ENCODE measurements at places on chromosomes 12 and 14.
A peak's percentile ranks its signal among the peaks of the same experiment; 100 is the strongest.

- no peak for DNase-seq
These were observed 206.8 kb upstream of the BCL2L14 start for GRCh38 chr12:11863988-11864387.

- DNase-seq, result no peak
These were observed 95.7 kb downstream of the SAMD4A start for GRCh38 chr14:54662491-54663133.

DNA sequence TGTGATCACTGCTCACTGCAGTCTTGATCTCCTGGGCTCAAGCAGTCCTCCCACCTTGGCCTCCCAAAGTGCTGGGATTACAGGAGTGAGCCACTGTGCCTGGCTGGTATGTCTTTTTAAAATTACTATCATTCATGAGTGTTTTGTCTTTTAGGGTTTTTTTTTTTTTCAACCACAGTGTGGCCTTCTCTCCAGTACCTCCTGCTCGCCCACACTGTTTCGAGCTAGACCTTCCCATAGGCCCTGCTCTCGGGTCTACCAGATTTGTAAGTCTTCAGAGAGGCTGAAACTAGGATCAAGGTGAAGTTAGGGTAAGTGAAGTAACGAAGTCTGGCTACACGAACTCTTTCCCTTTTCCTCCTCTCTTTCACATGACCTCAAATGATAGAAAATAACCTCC is 1.5 kb downstream of the BIN2 start:
- DNase-seq, result no peak

- DNase-seq, result no peak
These were observed 39.1 kb downstream of the GAS2L3 start for GRCh38 chr12:100612606-100613005.

GRCh38 chr12:953776-954175 is 4.3 kb upstream of the RAD52 start:
- no peak for DNase-seq

DNA sequence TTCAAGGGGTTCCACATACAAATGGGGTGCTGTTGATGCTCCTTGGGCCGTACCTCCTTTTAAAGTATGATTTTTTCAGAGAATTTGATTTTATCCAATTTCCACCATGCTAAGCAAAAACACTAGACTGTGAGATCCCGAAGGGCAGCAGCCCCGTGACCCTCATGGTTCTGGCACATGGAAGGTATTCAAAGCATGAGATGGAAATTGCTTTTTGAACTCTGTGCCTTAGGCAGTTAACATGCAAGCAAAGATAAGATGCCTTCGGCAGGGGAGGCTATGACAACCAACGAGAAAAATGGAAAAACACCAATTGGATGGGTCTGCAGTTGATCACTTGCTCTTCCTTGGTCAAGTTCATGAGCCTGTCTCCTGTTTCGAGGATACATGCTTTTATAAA is 120.8 kb upstream of the DIO3 start:
- DNase-seq, result no peak

GRCh38 chr14:24078146-24078545 is 6.8 kb downstream of the CPNE6 start:
- no peak for DNase-seq

GRCh38 chr14:30312214-30312613 is 246.7 kb upstream of the G2E3 start:
- no peak for DNase-seq

DNA sequence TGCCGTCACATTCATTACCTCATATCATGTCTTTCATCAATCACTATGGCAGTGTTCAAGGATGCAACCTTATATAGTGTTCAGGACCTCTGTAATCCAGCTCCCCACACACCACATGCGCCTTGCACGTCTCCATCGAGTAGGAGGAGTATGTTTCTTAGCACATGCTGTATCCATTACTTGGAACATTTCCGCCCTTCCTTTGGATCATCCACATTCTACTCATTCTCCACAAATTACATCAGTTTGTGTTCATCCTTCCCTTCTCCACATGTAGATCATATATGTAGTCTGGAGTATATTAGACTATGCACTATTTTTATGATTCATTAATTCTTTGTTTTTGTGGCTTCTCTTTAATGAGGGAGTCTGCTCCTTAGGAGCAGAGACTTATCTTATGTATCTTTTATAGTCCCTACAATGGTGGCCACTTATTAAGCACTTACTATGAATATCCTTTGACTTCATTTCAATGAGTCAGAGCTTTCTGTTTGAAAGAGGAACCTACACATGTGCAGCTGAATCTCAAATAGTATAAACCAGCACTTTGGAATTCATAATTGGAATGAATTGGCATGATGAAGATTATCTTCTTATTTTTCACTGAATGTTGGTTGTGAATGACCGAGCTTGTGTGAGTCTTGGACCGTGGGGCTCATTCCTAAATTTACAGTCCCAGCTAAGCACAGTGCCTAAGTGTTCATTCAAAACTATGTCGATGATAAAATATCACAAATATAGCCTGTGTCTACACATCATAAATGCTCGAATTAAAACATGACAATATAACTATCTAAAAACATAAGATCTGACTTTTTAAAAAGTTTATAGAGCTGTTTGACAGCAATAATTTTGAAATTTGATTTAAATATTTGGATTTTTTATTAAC is 30.2 kb upstream of the NPAS3 start:
- DNase-seq, result no peak

GRCh38 chr12:76020731-76021672 is 10.6 kb downstream of the PHLDA1 start:
- DNase-seq, result peak; percentile 45

GRCh38 chr14:100804558-100805309 is 21.2 kb upstream of the MEG3 start:
- no peak for DNase-seq

- DNase-seq, result no peak
These were observed 272 bp downstream of the HECTD1 start for GRCh38 chr14:31207287-31207754.

DNA sequence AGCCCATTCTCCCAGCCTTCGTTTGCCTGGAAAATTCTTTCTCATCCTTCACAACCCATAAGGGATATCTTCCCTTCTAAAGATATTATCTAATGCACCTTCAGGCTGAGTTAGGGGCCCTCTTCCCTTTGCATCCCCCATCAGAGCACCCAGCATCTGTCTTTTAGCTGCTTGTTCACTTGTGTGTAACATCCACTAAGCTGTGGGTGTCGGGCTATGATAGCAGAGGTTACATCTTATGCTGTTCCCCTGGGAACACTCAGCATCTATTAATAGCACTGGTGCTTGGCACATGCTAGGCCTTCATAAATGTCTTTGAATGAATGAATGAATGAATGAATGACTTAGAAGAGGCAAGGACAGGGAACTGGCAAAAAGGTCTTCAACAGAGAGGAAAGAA is 131.8 kb downstream of the NUAK1 start:
- DNase-seq, result no peak

DNA sequence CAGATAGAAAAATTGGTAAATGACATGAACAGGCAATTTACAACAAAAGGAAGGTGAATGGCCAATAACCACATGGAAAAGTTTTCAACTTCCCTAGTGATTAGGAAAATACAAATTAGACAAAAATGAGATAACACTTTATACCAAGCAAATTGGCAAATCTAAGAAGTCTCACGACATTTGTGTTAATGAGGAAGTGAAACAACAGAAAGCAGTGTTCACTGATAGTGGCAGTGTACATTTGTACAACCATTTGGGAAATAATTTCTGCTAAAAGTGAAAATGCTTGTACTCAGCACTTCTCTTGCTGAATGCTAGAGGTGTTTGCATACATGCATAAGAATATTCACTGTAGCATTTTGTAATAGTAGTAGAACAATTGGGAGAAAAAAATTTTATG is 126.6 kb downstream of the LLPH start:
- no peak for DNase-seq

- DNase-seq, result no peak
These were observed 2.6 kb upstream of the FBRSL1 start for GRCh38 chr12:132487311-132487741.

- no peak for DNase-seq
These were observed 370.6 kb downstream of the KCNH5 start for GRCh38 chr14:62674563-62675237.

GRCh38 chr12:120710031-120710804 is at the start of gene UNC119B:
Gene UNC119B, plus strand, starts transcription at chr12:120710458. Its CDS starts 17 bp downstream, at chr12:120710475.
- DNase-seq, result no peak

DNA sequence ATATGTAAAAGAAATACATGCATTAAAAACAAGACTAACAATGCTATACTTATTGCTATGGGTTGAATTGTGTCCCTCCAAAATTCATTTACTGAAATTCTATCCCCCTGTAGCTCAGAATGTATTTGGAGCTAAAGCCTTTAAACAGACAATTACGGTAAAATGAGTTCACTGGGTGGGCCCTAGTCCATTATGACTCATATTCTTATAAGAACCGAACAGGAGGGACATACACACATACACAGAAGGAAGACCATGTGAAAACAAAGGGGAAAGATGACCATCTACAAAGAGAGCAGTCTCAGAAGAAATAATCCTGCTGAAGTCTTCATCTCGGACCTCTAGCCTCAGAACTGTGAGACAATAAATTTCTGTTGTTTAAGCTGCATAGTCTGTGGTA is 77.1 kb upstream of the ANKS1B start:
- no peak for DNase-seq

DNA sequence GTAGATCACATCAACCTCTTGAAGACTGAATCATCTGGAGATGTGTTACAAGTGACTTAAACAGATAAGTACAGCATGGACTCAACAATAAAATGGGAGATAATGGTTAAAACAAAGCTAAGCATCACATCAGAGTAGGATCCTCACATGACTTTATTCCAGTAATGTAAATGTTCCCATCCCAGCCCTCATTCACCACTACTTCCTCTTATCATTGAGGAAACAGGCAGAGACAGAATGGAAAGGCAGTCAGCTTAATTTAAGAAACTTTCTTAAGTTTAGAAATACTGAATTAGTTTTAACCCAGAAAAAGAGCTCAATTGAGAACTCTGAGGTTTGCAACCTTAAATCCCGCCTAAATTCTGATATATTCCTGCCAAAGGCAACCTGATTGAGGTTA is 1.2 kb upstream of the ALG10 start:
- no peak for DNase-seq

DNA sequence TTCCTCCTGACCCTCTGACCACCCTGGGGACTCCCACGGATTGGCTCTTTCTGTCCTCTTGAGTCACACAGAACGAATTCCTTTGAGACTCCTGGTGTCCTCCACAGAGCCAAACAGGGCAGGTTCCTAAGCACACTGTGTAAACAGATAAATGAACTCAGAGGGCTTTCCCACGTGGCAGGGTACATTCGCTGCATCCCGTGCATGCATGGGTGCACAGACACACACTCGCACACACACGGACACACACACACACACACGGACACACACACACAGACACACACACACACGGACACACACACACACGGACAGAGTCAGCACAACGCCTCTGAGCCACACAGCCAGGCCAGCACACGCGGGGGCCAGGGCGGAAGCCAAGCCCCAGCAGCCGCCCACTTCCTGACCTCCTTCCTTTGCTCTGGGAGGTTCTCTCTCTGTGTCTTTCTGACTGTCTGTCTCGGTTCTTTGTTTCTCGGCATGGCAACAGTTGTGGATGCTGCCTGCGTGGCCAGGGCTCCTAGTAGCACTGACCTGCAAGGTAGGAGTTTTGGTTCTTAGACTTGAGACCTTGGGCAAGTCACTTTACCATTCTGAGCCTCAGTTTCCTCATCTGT is 706 bp downstream of the CRACR2A start:
- DNase-seq, result no peak

DNA sequence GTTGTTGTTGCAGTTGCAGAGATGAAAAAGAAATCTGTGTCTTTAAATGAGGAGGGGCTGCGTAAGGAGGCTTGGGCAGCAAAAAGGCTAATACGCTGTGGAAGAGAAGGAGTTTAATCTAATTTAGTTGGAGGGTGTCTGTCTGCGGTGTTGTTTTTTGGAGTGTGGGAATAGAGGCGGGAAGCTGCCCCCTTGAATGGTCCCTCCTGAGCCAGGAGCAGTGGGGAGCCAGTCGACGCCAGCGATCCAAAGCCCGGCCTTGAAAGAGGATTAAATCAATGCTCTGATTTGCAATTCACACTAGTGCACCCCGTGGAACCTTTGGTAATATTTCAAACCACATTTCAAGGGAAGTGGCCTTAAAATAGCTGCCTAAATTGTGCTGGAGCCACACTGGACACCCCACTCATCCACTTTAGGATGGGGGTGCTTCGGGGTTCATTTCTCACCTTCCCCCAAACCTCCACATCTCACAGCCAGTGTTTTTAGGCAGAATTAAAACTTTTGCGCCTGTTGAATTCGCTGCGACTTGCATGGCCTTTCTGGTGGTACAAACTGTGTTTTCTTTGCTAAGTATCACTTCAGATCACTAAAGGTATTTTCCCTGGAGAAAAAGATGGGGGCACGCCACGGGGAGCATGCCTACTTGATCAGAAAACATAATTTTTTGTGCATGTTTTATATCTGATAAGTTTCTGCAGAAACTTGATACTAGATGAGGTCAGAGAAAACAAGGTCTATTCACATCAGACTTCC is 4.1 kb upstream of the FZD10 start:
- no peak for DNase-seq
